ENCODE measurements at places on chromosomes 5 and 9.

GRCh38 chr9:129486756-129487657 is 133.9 kb downstream of the C9orf50 start:
- H3K36me3 ChIP-seq = peaks cover 28% of the 10 kb centered on the region
- H3K27ac ChIP-seq = peak overlapping the region; percentile 92
- no peak for DNase-seq
- H3K4me1 ChIP-seq = peaks cover 41% of the 10 kb centered on the region
- H3K27me3 ChIP-seq = no peaks in the 10 kb centered on the region
- peak overlapping the region; percentile 74 for H3K4me3 ChIP-seq

GRCh38 chr9:99140685-99141314 is 35.9 kb downstream of the TGFBR1 start:
- peaks cover 50% of the 10 kb centered on the region for H3K4me1 ChIP-seq
- no peaks in the 10 kb centered on the region for H3K27me3 ChIP-seq
- no peak overlapping the region for H3K4me3 ChIP-seq
- peak; percentile 25 for DNase-seq
- H3K27ac ChIP-seq = peak overlapping the region; percentile 75

DNA sequence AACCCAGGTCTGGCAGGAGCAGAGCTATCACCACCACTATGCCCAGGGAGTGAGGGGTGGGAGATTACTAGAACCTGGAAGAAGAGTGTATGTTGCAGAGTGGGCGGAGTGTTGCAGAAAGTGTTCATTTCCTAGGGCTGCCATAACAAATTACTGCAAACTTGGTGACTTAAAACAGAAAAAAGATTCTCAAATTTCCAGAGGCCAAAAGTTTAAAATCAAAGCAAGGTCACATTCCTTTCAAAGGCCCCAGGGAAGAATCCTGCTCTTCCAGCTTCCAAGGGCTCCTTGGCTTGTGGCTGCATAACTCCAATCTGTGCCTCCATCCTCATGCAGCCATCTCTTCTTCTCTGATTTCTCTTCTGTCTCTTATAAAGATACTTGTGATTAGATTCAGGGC is 30.6 kb upstream of the SPINK4 start:
- H3K4me3 ChIP-seq = no peak overlapping the region
- H3K36me3 ChIP-seq = peaks cover 2% of the 10 kb centered on the region
- no peaks in the 10 kb centered on the region for H3K4me1 ChIP-seq
- no peak for DNase-seq
- H3K27ac ChIP-seq = no peak overlapping the region

DNA sequence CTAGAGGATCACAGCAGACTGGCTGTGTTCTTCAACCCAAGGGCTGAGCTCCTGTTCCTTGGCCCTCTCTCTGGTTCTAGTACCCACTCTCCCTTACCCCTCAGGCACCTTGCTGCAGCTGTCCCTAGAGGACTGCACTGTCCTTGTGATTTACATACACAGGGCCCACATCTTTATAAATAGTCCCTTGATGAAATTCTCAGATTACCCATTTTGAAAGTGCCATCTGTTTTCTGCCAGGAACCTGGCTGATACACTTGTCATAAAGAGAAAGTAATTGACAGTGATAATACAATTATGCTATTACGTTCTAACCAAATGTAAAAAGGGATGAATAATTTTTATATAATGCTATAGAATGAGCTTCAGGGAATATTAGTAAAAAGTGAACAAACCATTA is 16.5 kb upstream of the SPARC start:
- no peaks in the 10 kb centered on the region for H3K36me3 ChIP-seq
- no peak overlapping the region for H3K4me3 ChIP-seq
- DNase-seq = no peak
- peaks cover 10% of the 10 kb centered on the region for H3K27me3 ChIP-seq

GRCh38 chr5:94523018-94523417 is 95.4 kb downstream of the KIAA0825 start:
- DNase-seq = no peak
- H3K4me1 ChIP-seq = no peaks in the 10 kb centered on the region
- no peak overlapping the region for H3K4me3 ChIP-seq

DNA sequence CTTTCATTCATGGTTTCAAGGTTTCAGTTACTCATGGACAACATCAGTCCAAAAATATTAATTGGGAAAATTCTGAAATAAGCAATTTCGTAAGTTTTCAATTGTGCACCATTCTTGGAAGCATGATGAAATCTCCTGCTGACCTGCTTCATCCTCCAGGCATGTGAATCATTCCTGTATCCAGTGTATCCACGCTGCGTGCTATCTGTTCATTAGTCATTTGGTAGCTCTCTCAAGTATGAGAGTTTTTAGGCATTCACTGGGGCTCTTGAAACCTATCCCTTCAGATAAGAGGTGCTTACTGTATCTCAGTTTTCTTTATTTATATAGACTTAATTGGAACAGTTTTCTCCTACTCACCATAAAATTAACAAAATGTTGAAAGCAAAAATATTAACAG is 293.0 kb downstream of the CDH12 start:
- H3K36me3 ChIP-seq = no peaks in the 10 kb centered on the region
- H3K27ac ChIP-seq = no peak overlapping the region
- H3K4me3 ChIP-seq = no peak overlapping the region
- H3K4me1 ChIP-seq = no peaks in the 10 kb centered on the region

GRCh38 chr9:69131682-69132081 is 42.4 kb upstream of the TJP2 start:
- H3K4me1 ChIP-seq = no peaks in the 10 kb centered on the region
- no peak overlapping the region for H3K4me3 ChIP-seq
- no peak for DNase-seq

DNA sequence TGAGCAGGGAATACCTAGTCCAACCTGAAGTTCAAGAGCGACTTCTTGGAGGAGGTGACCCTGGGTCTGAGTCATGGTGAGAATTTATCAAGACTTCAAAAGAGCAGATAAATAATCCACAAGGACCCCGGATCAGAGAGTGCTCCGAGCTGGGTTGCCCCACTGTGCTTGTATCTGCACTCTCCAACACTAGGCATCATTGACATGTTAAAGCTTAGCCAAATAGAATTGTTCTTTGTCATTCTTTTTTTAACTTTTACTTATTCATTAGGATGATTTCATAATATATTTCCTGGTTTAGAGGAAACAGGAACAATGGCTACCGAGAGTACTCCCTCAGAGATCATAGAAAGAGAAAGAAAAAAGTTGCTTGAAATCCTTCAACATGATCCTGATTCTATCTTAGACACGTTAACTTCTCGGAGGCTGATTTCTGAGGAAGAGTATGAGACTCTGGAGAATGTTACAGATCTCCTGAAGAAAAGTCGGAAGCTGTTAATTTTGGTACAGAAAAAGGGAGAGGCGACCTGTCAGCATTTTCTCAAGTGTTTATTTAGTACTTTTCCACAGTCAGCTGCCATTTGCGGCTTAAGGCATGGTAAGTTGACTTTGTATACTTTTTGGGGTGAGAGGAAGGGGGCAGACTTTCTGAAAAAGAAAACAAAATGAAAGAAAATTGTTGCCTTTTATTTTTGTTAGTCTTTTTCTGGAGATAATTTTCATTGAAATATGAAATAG is at the start of gene CARD6:
CARD6 (plus strand) TSS at position 300 of the 738 bp plus-strand sequence; CDS start at position 316, 16 bp downstream.
- peak within 1 kb of the TSS; percentile 93 for H3K27ac ChIP-seq
- no peak for DNase-seq
- peaks cover 9% of the 10 kb centered on the region for H3K4me1 ChIP-seq
- peaks cover 5% of the 10 kb centered on the region for H3K36me3 ChIP-seq

GRCh38 chr5:128093368-128093767 is 9.8 kb downstream of the SLC12A2 start:
- H3K4me1 ChIP-seq = peaks cover 22% of the 10 kb centered on the region
- no peak overlapping the region for H3K4me3 ChIP-seq
- no peak for DNase-seq
- H3K27me3 ChIP-seq = no peaks in the 10 kb centered on the region
- no peak overlapping the region for H3K27ac ChIP-seq

GRCh38 chr9:76456202-76456926 is 2.6 kb upstream of the GCNT1 start:
- DNase-seq = no peak
- no peaks in the 10 kb centered on the region for H3K27me3 ChIP-seq
- peak overlapping the region; percentile 26 for H3K27ac ChIP-seq
- H3K36me3 ChIP-seq = peaks cover 1% of the 10 kb centered on the region

- H3K36me3 ChIP-seq = peaks cover 17% of the 10 kb centered on the region
- H3K27me3 ChIP-seq = no peaks in the 10 kb centered on the region
- H3K27ac ChIP-seq = peak overlapping the region; percentile 87
- DNase-seq = no peak
- peak overlapping the region; percentile 93 for H3K4me3 ChIP-seq
Observed at GRCh38 chr5:157266286-157267007, 524 bp downstream of the CYFIP2 start.

- peaks cover 17% of the 10 kb centered on the region for H3K27me3 ChIP-seq
- H3K4me3 ChIP-seq = no peak overlapping the region
- no peaks in the 10 kb centered on the region for H3K36me3 ChIP-seq
- no peak for DNase-seq
- H3K27ac ChIP-seq = no peak overlapping the region
Observed at GRCh38 chr9:116800885-116801284, 113.8 kb downstream of the TRIM32 start.

GRCh38 chr9:72332351-72332750 is 32.7 kb downstream of the ZFAND5 start:
- H3K4me3 ChIP-seq = no peak overlapping the region
- DNase-seq = no peak
- H3K27me3 ChIP-seq = peaks cover 14% of the 10 kb centered on the region
- no peak overlapping the region for H3K27ac ChIP-seq
- no peaks in the 10 kb centered on the region for H3K36me3 ChIP-seq

GRCh38 chr5:113278976-113279375 is 155.8 kb downstream of the TSSK1B start:
- H3K4me3 ChIP-seq = no peak overlapping the region
- no peak overlapping the region for H3K27ac ChIP-seq
- peaks cover 3% of the 10 kb centered on the region for H3K4me1 ChIP-seq
- no peak for DNase-seq
- no peaks in the 10 kb centered on the region for H3K27me3 ChIP-seq

DNA sequence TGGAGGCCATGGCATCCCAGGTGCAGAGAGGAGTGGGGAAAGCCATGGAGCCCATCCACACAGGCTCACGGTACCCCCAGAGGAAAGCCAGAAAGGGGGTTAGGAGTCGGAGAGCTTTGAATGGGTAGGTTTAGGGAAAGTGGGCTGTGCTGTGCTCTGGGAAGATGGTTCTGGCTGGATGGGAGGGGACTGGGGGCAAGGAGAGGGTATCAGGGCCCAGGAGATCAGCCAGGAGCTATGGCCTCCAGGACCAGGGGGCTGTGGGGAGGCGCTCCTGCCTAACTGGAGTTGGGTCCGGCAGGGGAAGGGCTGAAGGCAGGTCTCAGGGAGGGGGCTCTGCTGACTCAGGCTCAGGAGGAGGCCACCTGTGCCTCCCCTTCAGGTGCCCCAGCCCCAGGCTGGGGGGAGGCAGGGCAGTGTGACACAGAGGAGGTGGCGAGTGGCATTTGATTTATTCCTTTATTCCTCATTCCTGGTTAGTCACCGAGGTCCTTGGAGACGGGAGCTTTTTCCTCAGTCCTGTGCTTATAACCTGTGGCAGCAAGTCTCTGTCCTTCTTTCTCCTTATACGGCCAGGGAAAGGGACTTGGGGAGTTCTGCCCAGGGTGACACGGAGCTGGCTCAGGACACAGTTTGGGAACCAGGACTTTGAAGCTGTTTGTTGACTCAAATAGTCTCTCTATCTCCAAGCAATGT is 60.8 kb downstream of the TSTD2 start:
- no peaks in the 10 kb centered on the region for H3K27me3 ChIP-seq
- no peak for DNase-seq
- no peak overlapping the region for H3K27ac ChIP-seq
- no peaks in the 10 kb centered on the region for H3K36me3 ChIP-seq
- H3K4me3 ChIP-seq = no peak overlapping the region
- H3K4me1 ChIP-seq = peaks cover 6% of the 10 kb centered on the region

GRCh38 chr9:131595696-131596429 is 50.5 kb downstream of the PRRT1B start:
- H3K4me3 ChIP-seq = no peak overlapping the region
- H3K36me3 ChIP-seq = peaks cover 43% of the 10 kb centered on the region
- DNase-seq = no peak
- H3K27ac ChIP-seq = no peak overlapping the region
- H3K4me1 ChIP-seq = peaks cover 13% of the 10 kb centered on the region

DNA sequence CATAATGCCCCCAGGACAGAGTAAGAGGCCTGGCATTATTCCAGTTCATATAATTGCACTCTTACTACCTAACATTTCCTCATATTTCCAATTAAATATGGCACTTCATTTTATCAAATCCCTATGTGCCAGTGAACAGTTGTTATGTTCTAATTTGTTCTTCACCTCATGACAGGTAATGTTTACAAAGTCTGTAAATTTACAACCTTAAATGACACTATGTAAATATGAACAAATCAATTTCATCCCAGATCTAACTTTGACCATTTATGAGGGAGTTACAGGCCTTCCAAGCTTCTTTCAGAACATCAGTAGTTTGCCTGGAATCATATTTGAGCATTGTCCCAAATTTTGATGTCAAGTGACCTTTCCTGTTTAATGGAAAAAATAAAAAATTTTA is 592.6 kb upstream of the CDH6 start:
- no peak overlapping the region for H3K4me3 ChIP-seq
- no peak for DNase-seq
- H3K27me3 ChIP-seq = no peaks in the 10 kb centered on the region
- H3K36me3 ChIP-seq = no peaks in the 10 kb centered on the region

DNA sequence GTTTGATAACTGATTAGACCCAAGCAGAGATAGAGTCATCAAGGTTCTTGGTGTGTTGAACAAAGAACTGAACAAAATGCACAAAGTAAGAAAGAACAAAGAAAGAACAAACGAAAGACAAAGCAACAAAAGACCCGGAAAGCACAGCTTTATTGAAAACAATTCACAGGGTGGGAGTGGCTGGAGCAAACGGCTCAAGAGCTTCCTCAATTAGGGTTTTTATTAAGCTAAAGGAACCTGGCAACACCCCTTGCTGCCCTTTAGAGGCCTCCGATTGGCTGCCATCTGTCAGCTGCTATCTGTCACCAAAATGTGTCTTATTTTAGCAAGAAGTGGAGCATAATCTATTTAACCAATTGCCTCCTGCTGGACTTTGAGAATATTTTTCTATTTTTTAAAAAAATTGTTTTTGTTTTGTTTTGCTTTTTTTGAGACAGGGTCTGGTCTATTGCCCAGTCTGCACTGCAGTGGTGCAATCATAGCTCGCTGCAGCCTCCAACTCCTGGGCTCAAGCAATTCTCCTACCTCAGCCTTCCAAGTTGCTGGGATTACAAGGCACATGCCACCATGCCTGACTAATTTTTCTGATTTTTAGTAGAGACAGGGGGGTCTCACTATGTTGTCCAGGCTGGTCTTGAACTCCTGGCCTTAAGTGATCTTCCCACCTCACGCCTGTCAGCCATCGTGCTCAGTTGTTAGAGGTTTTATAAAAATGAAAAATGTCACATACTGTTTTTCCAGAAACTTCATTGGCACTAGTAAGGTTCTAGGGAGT is 7.7 kb upstream of the ABO start:
- H3K4me3 ChIP-seq = no peak overlapping the region
- no peak overlapping the region for H3K27ac ChIP-seq
- no peaks in the 10 kb centered on the region for H3K36me3 ChIP-seq

GRCh38 chr9:105385381-105385985 is 62.4 kb upstream of the FSD1L start:
- peak overlapping the region; percentile 82 for H3K4me3 ChIP-seq
- H3K27me3 ChIP-seq = no peaks in the 10 kb centered on the region
- H3K4me1 ChIP-seq = peaks cover 14% of the 10 kb centered on the region
- DNase-seq = no peak
